ENCODE measurements at places on chromosomes 6 and 20. TPM values are rescaled to one million over a fixed set of nuclear protein-coding genes. Genes with fewer than 3 reads are reported as not detected.

PI3 gene
- total RNA-seq, result not detected

RBM24 gene
- total RNA-seq, result 7.0 TPM

SLC22A16 gene
- total RNA-seq, result not detected

PSMB8 gene
- total RNA-seq, result 41.2 TPM

ESR1 gene
- total RNA-seq, result 8.2 TPM

CLPSL2 gene
- total RNA-seq, result not detected

BEND6 gene
- 19.1 TPM for total RNA-seq

RIPOR2 gene
- 8.7 TPM for total RNA-seq

MOG gene
- not detected for total RNA-seq

AURKA gene
- 27.5 TPM for total RNA-seq

ADGRF4 gene
- total RNA-seq, result 0.33 TPM

SPDEF gene
- total RNA-seq, result not detected

TAAR6 gene
- total RNA-seq, result not detected

MARCKS gene
- 130 TPM for total RNA-seq

SLC22A2 gene
- 0.12 TPM for total RNA-seq

OLIG3 gene
- total RNA-seq, result not detected

SLC26A8 gene
- total RNA-seq, result not detected

KIAA0408 gene
- total RNA-seq, result 1.5 TPM

SLC9A8 gene
- total RNA-seq, result 6.9 TPM

TAGAP gene
- total RNA-seq, result not detected

ELOVL2 gene
- not detected for total RNA-seq

TOX2 gene
- 1.6 TPM for total RNA-seq

PRDM1 gene
- total RNA-seq, result 3.4 TPM

EPPIN gene
- total RNA-seq, result not detected

SPATA2 gene
- total RNA-seq, result 1.2 TPM

MRPL18 gene
- 62.9 TPM for total RNA-seq

SCRT2 gene
- not detected for total RNA-seq

MRPS10 gene
- total RNA-seq, result 75.7 TPM

HLA-DMB gene
- total RNA-seq, result not detected

BHLHE23 gene
- not detected for total RNA-seq

LIN28B gene
- total RNA-seq, result not detected

MEP1A gene
- not detected for total RNA-seq

CCN5 gene
- 1.5 TPM for total RNA-seq

ERVFRD-1 gene
- 0.12 TPM for total RNA-seq
